ENCODE measurements at places on chromosomes 4 and X. TPM values are rescaled to one million over a fixed set of nuclear protein-coding genes. Genes with fewer than 3 reads are reported as not detected.

The APLN gene
- total RNA-seq, result not detected

The HTN3 gene
- not detected for total RNA-seq

The ASMT gene
- not detected for total RNA-seq

The CSN1S1 gene
- not detected for total RNA-seq

The PARM1 gene
- not detected for total RNA-seq

The OTC gene
- total RNA-seq, result not detected

The MSANTD1 gene
- 2.1 TPM for total RNA-seq

The PTPN13 gene
- 0.88 TPM for total RNA-seq

The RCHY1 gene
- 33.3 TPM for total RNA-seq

The ZNF41 gene
- 10.9 TPM for total RNA-seq

The EREG gene
- total RNA-seq, result not detected

The CDKL2 gene
- 0.49 TPM for total RNA-seq

The ZMAT1 gene
- total RNA-seq, result 1.6 TPM

The HDAC6 gene
- 87.3 TPM for total RNA-seq

The GLOD5 gene
- total RNA-seq, result not detected

The LIMCH1 gene
- total RNA-seq, result not detected

The DDX53 gene
- not detected for total RNA-seq

The FAM9B gene
- not detected for total RNA-seq

The NPFFR2 gene
- not detected for total RNA-seq

The ARMCX2 gene
- 3.4 TPM for total RNA-seq

The KLHL13 gene
- 0.17 TPM for total RNA-seq

The HMX1 gene
- not detected for total RNA-seq

Measured in T-helper 1 cell treated with Interleukin-12 subunit alpha and Interleukin-12 subunit beta and Interleukin-4 antibody, amounts not matched to agents 30 ng/mL and 1 ng/mL, for 36 hours (primary cell).